AG20443 (cell line): ENCODE measurements at places on chromosomes 2 and 18.
A peak's percentile ranks its signal among the peaks of the same experiment; 100 is the strongest.

GRCh38 chr2:53786352-53786704 is 425 bp downstream of the ASB3 start:
- DNase-seq = peak; percentile 48

DNA sequence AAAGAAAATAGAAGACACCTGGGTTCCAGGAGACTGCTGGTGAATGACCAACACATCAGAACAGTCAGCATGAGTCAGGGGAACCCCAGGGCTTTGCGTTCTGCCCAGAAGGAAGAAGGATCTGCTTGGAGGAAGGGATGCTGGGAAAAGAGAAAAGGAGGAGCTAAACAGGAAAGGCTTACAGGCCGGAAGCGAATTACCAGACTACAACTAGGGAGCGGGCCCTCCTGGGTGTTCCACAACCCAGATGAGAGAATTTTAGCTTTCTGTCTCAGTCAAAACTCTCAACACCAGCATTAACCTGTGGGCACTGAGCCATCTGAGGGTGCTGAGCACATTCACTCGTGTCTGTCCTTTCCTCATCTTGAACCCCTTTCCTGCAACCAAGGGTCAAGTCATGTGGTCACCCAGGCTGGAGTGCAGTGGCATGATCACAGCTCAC is 19.2 kb downstream of the CDC42EP3 start:
- DNase-seq = peak; percentile 80

GRCh38 chr2:138670734-138671133 is 109.5 kb downstream of the NXPH2 start:
- no peak for DNase-seq

DNA sequence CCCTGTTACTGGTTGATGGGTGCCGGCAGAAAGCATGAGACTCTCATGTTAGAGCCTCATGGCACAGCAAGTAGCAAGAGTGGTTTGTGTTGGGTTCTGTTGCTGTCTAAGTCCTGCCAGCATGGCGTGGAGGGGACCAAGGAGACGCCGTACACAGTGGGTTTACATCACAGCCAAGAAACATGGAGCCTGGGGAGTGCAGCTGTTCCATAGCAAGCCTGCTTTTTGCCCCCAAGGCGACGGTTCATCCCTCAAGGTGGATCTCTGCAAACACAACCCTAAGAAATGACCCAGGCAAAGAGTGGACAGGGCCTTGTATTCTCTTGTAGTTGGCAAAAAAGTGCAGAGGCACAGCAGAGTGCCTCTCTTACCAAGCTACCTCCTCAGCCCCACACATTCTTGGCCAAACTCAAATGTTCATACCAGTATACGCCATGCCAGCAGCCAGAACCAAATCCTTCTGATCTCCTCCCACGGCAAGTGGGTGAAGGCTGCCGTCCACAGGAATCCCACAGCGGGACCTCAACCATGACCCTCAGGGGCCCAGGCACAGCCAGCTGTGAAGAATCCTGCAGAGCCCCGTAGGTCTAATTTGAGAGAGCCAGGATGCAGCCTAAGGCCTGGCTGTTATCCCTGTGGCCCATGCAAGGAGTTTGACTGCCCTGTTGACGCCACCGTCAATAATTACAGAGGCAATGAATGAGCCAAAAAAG is 19.0 kb downstream of the SNED1 start:
- DNase-seq = no peak

DNA sequence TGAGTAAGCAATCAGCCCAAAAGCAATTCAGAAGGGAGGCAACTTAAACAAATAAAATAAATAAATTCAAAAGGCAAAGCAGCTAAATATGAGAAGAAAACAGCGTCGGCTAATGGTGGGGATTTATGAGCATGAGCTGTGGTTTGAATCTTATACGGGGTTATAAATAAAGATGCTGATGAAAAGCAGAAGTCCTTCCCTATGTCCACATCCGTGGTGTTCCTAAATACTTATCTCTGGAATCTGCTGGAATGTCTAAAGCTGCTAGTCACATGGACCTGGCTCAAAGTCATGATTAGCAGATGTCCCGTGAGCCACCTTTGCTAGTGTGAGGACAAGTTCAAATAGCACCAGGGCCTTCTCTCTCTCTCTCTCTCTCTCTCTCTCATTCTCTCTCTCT is 33.8 kb downstream of the SMIM21 start:
- DNase-seq = peak; percentile 33

- DNase-seq = no peak
Measured at GRCh38 chr18:22436136-22436535, 18.4 kb upstream of the CTAGE1 start.

- DNase-seq = peak; percentile 49
Measured at GRCh38 chr2:188659656-188660406, 314.3 kb upstream of the COL3A1 start.

- DNase-seq = no peak
Measured at GRCh38 chr2:45705233-45705632, 53.8 kb downstream of the PRKCE start.

- DNase-seq = no peak
Measured at GRCh38 chr2:28163627-28164279, 228.9 kb upstream of the FOSL2 start.

DNA sequence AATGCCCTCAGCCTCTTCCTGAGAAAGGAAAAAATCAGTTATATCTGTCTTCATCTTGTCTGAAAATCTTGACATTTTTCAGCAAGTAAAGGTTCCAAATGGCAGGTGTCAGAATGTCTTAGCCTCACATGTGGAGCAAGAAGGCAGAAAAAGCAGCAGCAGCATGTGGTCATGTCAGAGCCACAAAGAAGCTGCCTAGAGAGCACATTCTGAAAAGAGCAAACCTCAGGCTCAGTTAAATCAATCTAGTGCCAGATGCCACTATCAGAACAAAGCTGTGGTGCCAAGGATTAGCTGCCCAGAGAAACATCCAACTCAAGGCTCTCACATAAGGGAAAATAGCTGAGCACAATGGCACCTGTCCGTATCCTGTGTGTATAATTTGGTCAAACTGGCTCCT is 105.9 kb downstream of the SRBD1 start:
- no peak for DNase-seq

DNA sequence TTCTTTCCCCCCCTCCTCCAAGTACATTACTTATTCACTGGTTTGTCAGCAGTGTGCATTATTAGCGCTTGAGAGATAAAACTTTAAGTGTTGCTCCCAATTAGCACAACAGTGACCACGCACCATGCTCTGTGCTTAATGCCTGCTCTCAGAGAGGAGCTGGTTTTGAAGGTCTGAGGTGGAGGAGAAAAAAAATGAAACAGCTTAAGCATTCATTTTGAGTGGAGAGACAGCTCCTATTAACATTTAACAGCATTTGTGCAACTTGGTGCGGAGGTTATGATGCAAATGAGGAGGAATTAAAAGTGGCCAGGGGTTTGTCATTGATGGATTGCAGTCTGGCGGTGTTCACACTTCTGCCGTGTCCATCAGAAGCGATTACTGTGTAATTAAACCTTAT is 141.8 kb downstream of the FIGN start:
- no peak for DNase-seq

GRCh38 chr18:59708988-59709387 is 11.8 kb upstream of the CCBE1 start:
- no peak for DNase-seq

DNA sequence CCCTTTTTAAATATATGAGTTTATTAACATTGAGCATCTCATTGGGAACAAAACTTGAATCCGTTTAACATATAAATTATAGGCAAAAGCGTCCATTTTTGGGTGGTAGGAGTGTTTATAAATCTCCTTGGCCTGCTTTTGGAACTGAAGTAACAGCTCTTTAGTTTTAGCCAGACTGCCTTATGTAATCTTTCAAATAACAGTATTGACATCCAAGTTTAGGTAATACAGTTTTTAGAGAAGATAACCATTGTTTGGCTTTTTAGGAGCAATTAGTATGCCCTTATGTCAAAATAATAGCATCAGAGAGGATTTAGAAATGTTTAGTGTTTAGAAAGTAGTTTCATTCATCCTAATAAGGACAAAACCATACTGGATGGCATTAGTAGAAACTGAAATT is 361.9 kb downstream of the ARHGAP15 start:
- no peak for DNase-seq

DNA sequence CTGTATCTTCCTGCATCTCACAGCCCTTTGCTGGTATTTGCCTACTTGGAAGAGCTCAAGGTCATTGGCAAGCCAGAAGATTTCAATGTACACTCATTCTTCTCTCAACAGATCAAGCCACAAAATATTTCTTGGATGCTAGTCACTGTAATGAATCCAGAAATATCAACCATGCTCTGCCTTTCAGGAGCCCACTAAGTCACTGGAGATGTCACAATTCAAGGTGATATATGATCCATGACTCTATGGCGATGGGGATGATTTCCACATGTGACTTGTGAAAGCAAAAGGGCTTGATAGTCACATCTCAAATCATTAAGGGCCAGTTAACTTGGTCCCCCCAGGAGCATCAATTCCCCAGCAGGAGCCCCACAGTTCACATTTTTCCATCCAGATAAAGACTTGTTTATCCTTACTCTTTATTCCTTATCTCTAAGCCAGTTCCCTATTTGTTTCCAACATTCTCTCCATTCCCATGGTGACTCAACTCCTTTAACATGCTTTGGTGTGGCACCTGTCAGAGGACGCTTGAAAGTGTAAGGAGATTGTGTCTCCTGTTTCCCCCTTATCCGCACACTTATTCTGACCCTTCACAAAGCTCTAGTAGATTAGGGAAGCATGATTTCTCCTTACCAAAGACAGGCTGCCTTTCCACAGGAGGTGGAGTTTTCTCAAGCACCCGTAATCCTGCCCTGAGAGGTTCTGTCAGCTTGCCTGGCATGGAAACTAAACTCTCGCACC is 15.8 kb downstream of the PKDCC start:
- peak; percentile 77 for DNase-seq

DNA sequence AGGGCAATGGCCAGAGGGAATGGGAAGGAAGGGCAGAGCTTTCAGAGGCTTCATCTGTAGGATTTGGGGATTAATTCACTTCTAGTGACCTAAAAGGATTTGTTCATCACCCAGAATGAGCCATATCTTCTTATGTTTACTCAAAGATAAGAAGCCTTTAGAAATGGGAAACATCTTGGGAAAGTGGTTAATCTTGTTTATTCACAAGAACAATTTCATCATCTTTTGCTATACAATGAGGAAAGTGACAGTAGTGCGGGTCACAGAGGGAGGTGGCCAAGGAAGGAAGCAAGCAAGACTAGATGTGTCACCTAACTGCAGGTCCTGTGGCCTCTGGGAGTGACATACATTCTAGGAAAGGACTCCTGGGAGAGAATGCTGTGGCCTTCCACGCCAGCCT is 140.4 kb upstream of the ALPP start:
- no peak for DNase-seq

GRCh38 chr2:216373896-216374295 is 1.6 kb upstream of the MARCHF4 start:
- no peak for DNase-seq

- peak; percentile 88 for DNase-seq
Measured at GRCh38 chr2:109497463-109497862, 116.3 kb downstream of the SEPTIN10 start.

DNA sequence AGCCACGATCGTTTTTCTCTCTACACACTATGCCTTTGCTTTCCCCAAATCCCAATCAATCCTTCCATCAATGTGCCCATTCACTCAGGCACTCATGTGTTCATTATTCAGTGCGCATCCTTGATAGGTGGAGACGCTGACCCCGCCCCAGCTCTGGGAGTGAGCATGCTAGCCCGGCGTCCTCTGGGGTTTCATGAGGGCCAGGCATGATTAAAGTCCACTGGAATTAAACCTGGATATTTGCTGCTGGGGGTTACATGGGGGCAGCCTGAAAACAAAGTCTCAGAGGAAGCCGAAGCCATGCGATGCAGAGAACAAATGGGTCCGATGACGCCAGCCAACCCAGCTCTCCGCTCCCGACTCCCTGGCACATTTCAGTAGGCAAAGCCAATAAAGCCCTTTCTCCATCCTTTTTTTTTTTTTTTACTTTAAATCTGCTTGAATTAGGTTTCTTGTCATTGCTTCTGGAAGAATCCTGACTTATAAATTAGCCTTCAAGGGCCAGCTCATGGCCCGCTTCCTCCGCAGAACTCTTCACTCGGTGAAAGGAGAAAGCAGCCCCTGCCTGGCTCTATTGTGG is 316.4 kb upstream of the ID2 start:
- DNase-seq = no peak

GRCh38 chr2:39728941-39729351 is 50.1 kb downstream of the THUMPD2 start:
- peak; percentile 57 for DNase-seq

DNA sequence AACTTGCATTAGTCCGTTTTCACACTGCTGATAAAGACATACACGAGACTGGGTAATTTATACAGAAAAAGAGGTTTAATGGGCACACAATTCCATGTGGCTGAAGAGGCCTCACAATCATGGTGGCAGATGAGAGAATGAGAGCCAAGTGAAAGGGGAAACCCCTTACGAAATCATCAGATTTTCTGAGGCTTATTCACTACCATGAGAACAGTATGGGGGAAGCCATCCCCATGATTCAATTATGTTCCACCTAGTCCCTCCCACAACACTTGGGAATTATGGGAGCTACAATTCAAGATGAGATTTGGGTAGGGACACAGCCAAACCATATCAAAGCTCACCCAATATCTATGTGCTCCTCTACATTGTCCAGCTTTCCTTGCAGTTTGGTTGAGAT is 16.0 kb upstream of the SERPINE2 start:
- no peak for DNase-seq
